ENCODE measurements at places on chromosomes 2 and 18. TPM values are rescaled to one million over a fixed set of nuclear protein-coding genes. Genes with fewer than 3 reads are reported as not detected.

The CRYBA2 gene
- total RNA-seq, result not detected

DNA sequence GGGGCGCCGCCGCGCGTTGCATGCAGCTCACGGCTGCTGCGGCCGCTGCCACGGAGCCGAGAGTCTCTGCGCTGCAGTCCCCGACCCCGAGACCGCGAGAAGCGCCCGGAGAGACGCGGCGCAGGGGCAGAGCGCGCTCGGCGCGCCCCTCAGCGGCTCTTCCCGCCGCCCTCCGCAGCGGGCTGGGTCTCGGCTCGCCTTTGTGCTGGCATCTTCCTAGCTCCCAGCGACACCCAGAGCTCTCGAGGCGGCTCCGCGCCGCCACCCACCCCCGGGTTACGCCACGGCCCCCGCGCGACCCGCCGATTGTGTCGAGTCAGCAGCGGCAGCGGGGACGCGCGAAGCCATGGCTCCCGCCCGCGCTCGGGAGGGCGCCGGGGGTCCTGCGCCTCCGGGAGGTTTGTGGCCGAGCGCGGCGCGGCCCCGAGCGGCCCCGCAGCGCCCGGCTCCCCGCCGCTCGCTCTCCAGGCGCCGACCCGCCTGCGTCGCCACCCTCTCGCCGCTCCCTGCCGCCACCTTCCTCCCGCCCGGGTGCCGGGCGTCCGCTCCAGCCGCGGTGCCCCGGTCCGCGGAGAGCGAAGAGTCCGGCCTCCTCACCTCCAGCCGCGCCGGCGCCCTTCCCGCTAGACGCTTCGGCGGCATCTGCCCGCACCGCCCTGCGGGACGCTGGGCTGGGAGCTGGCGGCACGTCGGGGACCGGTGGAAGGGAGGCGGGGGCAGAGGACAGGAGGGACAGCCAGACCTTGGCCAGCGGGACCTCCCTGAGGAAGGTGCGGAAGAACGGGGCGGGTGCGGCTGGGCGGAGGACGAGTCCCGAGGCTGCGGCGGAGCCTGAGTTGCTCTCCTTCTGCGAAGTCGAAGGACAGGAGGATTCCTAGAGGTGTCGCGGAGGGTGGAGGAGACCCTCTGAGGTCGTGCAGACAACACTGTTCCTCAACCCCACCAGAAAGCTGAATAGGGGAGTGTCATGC lies 46.3 kb upstream of the CCDC150 start:
- peak; percentile 81 for DNase-seq

DNA sequence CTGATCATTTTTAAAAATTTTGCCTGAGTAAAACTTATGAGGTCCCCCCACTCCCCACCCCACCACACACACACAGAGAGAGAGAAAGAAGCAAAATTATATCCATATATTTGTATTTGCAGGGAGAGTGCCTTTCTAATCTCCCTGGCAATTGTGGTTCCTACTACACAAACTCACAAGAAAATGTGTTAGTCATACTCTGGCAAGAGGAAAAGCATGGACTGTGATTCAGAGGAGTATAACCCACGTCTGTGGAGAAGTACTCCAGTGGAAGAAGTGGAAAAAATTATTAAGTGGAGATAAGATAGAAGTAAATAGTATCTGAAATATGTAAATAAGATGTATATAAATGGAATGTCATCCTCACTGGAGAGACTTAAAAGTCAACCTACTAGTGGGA lies 114.0 kb downstream of the DSEL start:
- DNase-seq, result peak; percentile 32

The KLHL29 gene
- 3.6 TPM for total RNA-seq

DNA sequence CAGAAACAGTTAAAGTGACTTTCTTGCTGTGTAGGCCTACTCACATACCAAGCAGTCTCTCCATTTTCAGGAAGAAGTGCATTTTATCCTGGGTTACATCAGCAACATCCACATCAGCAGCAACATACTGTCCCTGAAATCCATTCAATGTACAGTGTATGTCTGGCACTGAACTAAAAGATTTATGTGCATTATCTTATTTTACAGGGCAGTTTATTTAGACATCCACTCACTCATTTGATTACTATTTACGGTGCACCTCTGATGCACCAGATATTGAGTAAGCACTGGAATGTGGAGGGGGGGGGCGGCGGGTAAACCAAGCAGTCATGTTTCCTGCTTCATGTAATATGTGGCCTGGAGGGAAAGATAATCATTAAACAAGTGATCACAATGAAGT lies 1128.2 kb downstream of the BCL11A start:
- no peak for DNase-seq

The SLC9A4 gene
- 0.42 TPM for total RNA-seq

DNA sequence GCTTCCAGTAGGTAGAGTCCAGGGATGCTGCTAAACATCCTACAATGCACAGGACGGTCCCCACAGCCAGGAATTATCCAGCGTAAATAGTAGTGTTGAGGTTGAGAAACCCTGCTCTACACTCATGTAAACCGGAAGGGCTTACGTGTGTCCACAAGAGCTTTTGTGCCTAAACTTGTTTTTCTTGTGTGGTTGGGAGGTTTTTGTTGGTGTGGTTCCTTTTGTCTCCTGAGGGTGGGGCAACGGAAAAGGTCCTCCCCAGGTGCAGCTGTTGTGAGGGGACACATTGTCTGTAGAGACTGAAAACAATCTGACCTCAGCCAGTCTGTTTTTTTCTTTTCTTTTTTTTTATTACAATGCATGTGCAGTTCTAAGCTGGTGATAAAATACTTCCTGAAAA lies 72.7 kb upstream of the MGAT5 start:
- peak; percentile 17 for DNase-seq

DNA sequence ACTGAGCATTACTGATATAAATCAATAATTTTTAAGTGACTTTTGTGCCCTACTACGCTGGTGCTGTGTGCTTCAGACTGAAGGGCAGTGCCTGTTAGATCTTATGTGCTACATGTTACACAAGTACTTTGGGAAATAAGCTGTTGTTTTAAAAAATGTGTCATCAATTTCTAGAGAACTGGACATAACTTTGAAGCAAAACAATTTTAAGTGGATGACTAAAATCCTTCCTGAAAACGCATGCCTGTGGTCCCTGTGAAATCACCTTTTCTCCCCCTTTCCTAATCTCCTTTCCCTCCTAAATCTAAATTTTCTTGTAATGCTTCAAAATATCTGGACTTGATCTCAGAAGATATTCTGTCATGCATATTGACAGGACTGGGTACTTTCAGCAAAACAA lies 7.1 kb upstream of the IL1RL1 start:
- no peak for DNase-seq

DNA sequence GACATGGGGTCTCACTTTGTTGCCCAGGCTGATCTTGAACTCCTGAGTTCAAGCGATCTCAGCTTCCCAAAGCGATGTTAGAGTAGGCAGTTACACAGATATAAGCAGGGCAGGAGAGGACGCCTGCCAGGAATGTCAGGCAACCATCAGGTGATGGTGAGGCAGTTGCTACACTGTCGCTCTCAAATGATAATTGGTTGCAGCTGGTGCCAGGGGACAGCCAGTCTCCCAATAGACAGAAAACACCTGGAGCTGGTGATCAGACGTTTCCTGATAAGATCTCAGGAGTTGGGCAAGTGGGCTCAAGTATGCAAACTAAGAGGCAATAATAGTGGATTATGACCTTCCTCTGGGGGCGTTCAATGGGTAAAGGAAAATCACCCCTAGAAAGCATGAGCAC lies 163.1 kb upstream of the RGPD4 start:
- DNase-seq, result no peak

- peak; percentile 70 for DNase-seq
Observed at GRCh38 chr2:27185331-27186026, 26.4 kb upstream of the ATRAID start.

The CCDC142 gene
- total RNA-seq, result 13.3 TPM

GRCh38 chr2:61016392-61017002 lies 1.0 kb upstream of the PEX13 start:
- no peak for DNase-seq

The GPBAR1 gene
- 1.1 TPM for total RNA-seq

The ANO7 gene
- total RNA-seq, result not detected

DNA sequence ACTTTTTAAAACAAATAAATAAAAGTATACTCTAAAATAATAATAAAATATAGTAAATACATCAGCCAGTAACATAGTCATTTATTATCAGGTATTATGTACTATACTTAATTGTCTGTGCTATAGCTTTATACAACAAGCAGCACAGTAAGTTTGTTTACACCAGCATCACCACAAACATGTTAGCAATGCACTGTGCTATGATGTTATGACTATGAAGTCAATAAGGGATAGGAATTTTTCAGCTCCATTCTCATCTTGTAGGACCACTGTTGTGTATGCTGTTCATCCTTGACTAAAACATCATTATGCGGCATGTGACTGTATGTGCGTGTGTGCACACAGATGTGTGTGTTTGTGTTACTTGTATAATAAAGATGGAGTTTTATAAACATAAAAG lies 137.5 kb downstream of the LYPD6B start:
- no peak for DNase-seq

The CRACDL gene
- total RNA-seq, result 0.11 TPM

- DNase-seq, result no peak
Observed at GRCh38 chr2:4272261-4272858, 569.0 kb downstream of the DCDC2C start.

- DNase-seq, result no peak
Observed at GRCh38 chr2:19812166-19812565, 89.6 kb downstream of the TTC32 start.

DNA sequence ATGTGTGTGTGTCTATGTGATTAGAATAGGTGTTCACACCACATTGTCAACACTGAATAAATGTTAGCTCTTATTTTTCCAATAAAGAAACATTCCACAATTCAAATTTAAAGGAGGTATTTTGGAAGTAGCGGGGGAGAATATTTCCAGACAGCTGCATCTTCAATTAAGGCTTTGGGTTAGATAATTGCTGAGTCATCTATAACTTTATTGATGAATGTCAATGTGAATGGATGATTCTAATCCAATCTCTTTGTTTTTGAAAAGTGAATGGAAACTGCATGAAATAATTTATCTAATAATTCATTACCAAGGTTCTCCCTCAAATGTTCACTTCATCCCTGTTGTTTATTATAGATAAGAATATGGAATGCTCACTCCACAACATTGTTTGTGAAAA lies 625.2 kb downstream of the IRS1 start:
- no peak for DNase-seq

DNA sequence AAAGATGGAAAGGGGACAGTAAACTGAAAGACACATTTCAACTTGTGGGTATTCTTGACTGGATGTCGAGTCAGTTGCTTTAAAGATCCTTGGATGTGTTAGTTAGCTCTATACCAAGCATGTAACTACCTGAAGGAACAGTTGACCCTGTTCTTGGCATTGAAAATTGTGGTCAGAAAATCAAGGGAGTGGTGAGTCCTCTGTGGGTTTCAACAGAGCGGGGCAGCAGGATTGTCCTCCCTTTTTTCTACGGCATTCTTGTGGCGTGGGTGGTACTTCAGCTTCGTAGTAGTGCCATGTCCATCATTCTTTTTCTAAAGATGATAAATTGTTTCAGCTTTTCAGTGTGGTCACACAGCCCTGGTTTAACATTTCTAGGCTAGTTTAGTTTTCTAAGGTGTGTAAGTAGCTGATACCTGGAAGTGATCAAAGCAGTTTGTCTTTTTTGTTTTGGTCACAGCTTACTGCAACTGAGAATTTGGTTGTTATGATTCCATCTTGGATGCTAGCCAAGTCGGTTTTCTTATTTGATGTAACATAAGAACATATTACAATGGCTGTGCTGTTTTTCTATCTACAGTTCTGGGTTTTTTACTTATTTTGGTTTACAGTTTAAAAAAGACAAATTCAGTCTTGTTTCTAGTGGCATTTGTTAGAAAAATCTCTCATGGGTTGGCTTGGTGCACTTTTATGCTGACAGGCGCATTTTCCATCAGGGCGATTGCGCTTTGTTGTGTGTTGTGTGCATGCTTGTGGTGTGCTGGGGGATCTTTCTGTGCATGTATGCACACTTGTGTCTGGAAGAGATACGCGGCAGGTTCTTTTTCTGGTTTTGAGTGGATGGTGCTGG lies 84.7 kb downstream of the ZNF407 start:
- DNase-seq, result peak; percentile 21

DNA sequence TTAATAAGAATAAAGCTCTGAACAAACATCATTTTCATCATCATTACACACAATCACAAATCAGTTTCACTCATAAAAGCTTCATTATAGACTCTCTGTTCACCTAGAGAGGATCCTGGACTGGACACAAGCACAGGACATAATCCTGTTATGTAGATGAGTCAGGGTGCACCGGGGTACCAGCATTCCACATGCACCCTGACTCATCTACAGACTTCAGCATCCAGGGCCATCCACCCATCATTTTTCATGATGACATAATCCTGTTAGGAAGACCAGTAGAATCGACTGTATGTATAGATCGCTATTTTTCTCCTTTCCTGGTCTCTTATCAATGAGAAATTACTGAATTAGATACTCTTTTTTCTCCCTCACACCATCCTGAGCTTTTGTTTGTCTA lies 73.7 kb upstream of the PIK3C3 start:
- DNase-seq, result no peak

DNA sequence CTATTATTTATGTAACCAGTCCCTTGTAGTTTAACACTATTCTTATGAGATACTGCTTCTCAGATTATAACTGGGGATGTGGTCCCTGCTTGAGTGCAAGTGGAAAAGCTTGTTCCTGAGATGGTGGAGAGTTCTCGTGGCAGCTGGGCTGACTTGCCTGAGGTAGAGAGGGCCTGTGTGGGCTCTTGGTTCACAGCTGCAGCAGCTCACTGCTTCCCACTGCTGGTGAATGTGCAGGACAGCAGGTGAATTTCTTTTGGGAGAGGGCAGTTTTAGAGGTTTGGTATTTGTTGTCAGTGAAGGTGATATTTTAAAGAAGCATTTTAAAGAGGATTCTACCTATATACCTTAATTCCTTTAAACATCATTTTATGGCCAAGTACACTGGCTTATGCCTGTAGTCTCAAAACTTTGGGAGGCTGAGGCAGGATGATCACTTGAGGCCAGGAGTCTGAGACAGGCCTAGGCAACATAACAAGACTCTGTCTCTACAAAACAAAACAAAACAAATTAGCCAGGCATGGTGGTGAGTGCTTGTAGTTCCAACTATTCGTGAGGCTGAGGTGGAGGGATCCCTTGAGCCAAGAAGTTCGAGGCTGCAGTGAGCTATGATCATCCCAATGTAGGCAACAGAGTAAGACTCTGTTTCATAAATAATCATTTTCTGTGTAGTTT lies 94.8 kb downstream of the MTA3 start:
- peak; percentile 88 for DNase-seq

DNA sequence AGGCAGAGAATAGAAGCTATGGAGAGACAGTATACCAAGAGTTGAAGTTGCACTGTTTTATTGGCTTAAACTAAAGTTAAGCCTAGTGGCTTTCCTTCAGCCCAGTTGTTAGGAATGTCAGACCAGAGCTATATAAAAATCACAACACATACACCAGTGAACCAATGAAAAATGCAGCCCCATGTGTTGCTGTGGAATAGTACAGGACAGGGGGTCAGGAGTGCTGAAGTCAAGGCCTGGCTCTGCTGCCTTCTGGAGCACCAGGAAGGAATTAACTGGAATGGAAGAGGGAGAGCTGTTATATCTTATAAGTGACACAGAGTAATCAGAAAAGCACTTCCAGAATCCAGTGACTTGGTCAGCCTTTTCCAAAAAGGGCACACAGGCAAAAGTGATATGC lies 58.9 kb downstream of the OSR1 start:
- DNase-seq, result peak; percentile 45

Measured in myocyte (in vitro differentiated cells).